ENCODE measurements at places on chromosomes 13 and 19.

DNA sequence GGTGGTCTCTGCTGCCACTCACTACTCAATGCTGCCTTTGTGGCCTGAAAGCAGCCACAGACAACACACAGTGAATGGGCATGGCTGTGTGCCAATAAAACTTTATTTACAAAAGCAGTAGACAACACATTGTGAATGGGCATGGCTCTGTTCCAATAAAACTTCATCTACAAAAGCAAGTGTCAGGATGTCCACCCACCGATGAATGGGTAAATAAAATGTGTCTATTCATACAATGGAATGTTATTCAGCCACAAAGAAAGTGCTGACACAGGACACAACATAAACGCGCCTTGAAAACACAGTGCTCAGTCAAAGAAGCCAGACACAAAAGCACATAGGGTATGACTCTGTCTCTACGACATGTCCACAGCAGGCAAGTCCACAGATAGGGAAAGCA lies 20.1 kb downstream of the ZSCAN5A start:
- no peak for DNase-seq

GRCh38 chr19:4108767-4109625 lies 14.9 kb downstream of the MAP2K2 start:
- peak; percentile 50 for DNase-seq

GRCh38 chr13:84651288-84651687 lies 769.0 kb upstream of the SLITRK1 start:
- DNase-seq: no peak

DNA sequence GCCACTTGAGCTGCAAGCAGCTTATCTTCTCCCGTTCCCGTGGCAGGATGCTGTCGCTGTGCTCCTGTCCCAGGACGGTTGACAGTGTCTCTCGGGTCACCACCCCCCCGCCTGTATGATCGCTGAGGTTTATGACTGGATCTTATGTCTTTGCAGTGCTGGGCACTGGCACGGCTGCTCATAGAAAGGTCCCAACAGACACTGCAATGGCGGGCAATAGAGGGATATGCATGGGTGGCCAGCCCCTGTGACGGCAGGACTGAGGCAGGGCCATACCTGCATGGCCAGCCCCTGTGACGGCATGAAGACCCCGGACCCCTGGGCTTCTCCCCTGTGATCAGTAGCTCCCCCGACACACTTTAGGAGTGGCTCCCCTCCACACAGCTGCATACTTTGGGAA lies 307.2 kb downstream of the TEX29 start:
- DNase-seq: no peak

DNA sequence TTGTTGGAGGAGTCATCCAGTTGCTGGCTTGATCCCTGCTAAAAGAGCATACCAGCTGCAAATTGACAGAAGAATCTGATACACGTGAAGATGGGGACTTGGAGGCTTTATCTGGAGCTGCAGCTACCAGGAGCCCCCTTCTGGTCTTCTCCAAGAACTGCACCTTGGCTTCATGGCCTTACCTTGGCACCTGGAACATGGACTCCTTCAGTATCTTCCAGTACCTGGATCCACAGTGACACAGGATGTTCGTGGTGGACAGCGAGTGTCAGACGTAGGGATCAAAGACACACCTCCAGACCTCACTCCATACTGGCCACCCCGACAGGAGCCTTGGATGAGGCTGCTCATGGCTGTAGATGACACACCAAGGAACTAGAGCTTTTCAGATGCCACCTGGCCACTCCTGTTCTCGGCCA lies 9.9 kb upstream of the ACSBG2 start:
- DNase-seq: peak; percentile 67

DNA sequence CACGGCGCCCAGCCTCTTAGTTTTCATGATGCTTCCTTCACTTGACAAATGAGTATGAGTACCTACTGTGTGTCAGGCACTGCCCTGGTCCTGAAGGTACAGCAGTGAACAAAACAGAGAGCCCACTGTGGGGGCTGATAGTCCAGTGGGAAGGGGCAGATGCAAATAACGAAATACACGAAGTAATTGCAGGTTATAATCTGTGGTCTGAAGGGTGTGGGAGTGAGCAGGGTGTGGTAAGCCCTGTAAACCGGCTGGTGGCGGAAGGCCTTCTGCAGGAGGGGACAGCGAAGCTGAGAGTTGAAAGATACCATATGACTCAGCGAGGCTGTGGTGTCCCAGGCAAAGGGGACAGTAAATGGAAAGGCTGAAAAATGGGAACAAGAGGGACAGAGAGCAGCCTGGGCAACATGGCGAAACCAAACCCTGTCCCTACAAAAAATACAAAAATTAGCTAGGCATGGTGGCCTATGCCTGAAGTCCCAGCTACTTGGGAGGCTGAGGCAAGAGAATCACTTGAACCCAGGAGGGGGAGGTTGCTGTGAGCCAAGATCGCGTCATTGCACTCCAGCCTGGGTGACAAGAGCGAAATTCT lies 60.5 kb downstream of the MAP4K1 start:
- DNase-seq: peak; percentile 48

- no peak for DNase-seq
These were observed 123.7 kb downstream of the CACNA1A start for GRCh38 chr19:13382633-13382938.

GRCh38 chr19:16849168-16849567 lies 20.0 kb downstream of the SIN3B start:
- no peak for DNase-seq

DNA sequence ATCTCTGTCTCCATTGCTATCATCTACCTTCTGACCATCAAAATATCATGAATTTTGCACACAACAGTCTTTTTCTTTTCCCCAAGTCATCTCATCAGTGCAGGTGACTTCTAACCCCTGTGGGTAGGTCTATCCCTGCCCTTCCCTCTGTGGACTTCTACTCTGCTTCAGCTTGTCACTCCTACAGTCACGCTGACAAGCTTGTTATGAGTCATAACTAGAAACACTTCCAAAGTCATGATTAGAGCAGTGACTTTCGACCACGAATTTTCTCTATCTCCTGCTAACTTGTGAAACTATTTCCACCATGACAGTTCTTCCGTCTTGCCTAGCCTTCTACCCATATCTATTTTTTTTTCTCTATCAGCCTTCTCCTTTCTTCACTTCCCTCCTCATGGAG lies 343.7 kb upstream of the ARGLU1 start:
- no peak for DNase-seq

- DNase-seq: no peak
These were observed 254.3 kb downstream of the NDFIP2 start for GRCh38 chr13:79735228-79735627.

DNA sequence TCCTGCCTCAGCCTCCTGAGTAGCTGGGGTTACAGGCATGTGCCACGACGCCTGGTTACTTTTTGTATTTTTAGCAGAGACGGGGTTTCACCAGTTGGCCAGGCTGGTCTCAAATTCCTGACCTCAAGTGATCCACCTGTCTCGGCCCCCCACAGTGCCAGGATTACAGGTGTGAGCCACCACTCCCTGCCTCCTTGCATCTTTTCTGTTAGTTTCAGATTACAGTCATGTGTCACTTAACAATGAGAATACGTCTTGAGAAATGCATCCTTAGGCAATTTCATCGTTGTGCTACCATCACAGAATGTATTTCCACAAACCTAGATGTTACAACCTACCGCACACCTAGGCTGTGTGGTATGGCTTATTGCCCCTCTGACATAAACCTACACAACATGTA lies 180.4 kb downstream of the TM9SF2 start:
- DNase-seq: no peak

- DNase-seq: no peak
These were observed 146.9 kb downstream of the TM9SF2 start for GRCh38 chr13:99648066-99648665.

DNA sequence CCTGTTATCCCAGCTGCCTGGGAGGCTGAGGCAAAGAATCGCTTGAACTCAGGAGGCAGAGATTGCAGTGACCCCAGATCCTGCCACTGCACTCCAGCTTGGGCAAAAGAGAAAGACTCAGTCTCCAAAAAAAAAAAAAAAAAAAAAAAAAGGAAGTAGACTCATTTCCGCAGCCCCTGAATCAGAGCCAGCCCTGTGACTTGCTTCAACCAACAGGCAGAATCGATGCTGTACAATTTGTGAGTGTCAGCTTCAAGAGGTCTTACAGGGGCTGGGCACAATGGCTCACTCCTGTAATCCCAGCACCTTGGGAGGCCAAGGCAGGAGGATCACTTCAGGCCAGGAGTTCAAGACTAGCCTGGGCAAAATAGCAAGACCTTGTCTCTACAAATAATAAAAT lies 12.8 kb downstream of the ANKRD27 start:
- no peak for DNase-seq

DNA sequence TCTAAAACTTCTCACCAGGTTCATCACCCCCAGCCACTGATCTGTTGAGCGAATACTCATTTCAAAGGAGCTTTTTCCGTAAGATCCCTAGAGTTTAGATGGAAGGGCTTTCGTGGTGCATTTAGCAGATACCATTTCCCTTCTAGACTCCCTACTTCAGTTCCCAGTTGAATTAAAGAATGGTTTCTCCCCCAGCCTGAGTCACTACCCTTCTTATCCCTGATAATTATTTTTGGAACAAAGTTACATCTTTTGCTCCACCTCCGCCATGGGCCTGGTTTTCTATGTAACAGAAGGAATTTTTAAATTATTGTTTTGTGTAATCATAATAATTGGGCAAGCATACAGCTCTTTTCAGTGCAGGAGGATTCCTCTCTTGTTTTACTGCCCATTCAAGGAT lies 22.0 kb downstream of the USPL1 start:
- no peak for DNase-seq

DNA sequence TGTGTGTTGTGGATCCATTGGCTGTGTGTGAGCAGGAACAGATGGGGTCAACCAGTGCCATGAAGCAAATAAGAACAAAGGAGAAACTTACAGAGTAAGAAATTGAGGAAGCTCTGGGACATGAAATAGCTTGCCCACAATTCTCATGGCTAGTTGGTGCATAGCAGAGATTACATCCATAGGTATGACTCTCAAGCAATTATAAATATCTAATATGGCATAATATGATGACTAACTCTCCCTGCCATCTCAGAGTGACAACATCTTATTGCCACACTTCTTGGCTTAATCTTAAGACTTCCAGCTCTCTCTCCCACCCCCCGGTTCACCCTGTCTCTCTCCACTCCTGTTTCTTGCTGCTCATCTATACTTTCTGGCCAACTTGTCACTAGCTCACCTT lies 53.3 kb downstream of the OXGR1 start:
- no peak for DNase-seq

- no peak for DNase-seq
These were observed 107.1 kb upstream of the UQCRFS1 start for GRCh38 chr19:29320086-29320485.

GRCh38 chr19:48613024-48613851 lies 1.6 kb downstream of the FAM83E start:
- no peak for DNase-seq

DNA sequence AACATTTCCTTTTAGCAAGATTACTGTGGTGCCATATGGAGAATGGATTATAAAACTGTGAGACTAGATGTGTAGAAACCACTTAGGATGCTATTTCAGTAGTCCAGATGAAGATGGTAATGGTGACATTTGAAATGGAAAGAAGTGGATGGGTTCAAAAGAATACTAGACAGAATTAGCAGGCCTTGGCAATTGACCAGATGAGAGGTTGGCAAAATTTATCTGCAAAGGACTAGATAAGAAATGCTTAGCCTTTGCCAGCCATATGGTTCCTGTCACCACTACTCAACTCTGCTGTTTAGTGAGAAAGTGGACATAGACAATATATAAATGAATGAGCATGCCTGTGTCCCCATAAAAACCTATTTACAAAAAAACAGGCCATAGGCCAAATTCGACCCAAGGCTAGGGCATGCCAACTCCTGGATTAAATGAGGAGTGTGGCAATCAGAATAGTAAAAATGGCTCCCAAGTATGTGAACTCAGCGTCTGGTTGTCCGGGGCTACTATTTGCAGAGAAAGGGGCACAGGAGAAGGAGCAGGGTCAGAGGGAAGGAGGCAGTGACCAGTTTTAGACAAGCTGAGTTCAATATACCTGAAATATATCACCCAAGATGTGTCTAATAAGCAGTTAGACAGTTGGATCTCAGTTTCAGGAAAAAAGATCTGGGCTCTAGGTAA lies 98.4 kb downstream of the ENOX1 start:
- no peak for DNase-seq

DNA sequence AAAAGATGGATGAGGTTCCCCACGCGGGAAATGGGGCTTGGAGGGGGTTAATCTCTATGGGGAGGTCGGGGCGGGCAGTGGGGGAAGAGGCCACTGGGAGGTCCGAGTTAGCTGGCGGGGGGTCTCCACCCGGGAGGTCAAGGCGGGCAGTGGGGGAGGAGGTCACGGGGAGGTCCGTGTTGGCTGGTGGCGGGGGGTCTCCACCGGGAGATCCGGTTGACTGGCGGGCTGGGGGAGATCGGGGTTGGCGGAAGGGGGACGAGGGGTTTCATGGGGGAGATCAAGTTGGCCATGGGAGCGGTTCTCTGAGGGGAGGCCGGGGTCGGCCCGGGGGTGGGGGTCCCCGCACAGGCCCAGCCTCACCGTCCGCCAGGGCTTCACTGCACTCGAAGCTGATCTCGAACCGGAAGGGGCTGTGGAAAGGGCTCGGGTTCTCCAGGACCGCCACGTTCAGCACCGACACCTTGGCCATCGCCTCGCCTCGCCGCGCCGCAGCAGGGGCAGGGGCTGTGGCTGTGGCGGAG lies 342 bp downstream of the ASF1B start:
- no peak for DNase-seq

- no peak for DNase-seq
These were observed 136.8 kb downstream of the COL4A1 start for GRCh38 chr13:110170020-110170790.

- DNase-seq: no peak
These were observed 283.3 kb downstream of the FOXO1 start for GRCh38 chr13:40383132-40383531.

DNA sequence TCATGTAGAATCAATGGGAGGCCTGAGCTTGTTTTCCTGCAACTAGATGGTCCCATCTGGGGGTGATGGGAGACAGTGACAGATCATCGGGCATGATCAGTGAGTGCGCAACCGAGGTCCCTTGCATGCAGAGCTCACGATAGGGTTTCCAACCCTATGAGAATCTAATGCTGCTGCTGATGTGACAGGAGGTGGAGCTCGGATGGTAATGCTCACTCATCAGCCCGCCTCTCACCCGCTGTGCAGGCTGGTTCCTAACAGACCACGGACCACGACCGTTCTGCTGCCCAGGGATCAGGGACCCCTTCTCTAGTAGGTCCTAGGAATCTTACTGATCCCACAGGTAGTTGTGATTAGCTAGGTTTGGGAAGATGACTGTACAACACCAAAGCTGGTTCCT lies 23.5 kb upstream of the GARRE1 start:
- DNase-seq: no peak

Measured in activated naive CD4-positive, alpha-beta T cell treated with Interleukin-2 at 50 U/mL for 16 hours (primary cell).